ENCODE measurements at places on chromosomes 13 and 19.

DNA sequence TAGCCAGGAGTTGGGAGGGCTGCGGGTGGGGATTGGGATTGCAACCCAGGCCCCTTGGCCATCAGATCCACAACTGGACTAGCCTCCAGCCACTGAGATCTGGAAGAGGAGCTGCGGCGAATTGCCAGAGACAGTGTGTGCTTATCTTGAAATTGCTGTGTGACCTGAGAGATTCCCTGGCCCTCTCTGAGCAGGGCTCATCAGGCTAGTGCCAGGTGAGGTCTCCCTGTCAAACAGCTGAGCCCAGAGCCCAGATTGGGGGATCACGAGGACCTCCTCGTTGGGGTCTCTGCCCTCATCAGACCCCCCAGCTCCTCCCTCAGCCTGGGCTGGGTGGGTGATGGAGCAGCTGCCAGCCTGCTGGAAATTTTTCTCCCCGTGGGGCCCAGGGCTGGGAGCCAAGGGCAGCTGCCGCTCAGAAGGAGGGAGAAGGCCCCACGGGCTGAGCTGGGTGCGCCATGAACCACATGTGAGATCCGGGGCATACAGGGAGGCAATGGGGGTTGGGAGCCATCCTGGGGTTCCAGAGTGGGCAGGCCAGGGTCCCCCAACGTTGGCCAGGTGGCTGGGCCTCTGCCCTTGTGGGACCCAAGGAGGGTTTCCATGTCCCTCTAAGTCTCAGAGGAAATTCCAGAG is 7.2 kb downstream of the FUT5 start:
- DNase-seq = no peak

GRCh38 chr19:42488783-42489521 is 39.3 kb downstream of the CEACAM1 start:
- DNase-seq = no peak

- no peak for DNase-seq
Measured at GRCh38 chr13:34338102-34338501, 520.2 kb downstream of the RFC3 start.

GRCh38 chr13:43522788-43523187 is 264.0 kb downstream of the ENOX1 start:
- no peak for DNase-seq

DNA sequence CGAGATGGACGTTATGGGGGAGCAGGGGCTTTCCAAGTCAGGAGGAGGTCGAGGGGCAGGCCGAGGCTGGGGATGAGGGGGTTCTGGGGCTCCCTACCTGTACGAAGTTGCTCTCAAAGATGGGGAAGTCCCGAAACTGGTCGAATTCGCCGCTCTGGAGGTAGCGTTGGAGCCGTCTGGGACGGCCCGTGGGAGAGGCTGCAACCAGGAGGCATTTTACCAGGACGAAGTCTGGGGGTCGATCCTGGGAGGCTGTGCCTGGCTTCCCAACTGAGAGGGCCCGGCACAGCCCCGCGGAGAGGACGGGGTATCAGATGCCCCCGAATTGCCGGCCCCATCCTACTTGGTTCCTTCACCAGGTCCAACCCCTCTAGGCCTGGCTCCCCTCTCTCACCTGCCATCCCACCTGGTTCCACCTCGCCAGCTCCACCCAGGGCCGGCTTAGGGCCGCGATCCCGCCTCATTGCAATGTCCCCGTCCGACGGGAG is 527 bp upstream of the EMC10 start:
- no peak for DNase-seq

GRCh38 chr19:6273701-6274601 is 5.8 kb downstream of the MLLT1 start:
- peak; percentile 56 for DNase-seq

GRCh38 chr19:9709305-9709704 is 34.4 kb upstream of the ZNF562 start:
- DNase-seq = no peak

DNA sequence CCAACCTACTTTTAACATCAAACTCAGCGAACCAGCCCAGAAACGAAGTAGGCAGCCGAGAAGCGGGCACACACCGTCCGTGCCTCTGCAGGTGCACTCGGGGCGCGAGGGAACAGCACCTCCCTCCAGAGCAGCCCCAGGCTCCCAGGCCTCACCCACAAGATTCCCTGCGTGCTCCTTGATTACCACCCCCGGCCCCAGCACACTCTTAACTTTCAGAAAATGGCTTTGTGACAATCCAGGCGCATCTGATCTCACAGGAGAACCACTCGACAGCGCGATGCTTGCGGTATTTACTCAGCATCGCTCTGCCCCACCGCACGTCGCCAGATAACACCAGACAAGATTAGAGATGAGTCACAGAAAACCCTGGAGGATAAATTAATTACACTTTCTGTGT is 134.9 kb upstream of the SPACA7 start:
- no peak for DNase-seq

GRCh38 chr19:31890230-31890629 is 455.2 kb upstream of the ZNF507 start:
- DNase-seq = no peak

GRCh38 chr19:35353635-35354034 is 4.6 kb upstream of the FFAR3 start:
- no peak for DNase-seq

DNA sequence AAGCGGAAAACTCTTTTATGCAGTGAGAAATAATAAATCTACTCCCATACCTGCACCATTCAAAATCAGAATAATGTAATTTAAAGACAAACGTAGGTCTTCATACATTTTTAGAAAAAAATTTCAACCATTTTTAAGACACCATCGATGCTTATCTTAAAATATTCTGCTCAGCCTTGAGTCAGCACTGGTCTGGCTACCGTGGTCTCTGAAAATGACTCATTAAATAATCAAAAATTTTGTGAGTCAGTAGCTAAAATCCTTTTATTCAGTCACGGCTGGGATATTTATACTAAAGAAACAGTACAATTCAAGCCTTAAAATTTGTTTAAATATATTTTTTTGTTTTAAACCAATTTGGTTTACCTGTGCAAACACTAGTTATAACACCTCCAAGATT is 2862.8 kb upstream of the PCDH20 start:
- DNase-seq = no peak
